Stimulated activated CD4-positive, alpha-beta T cell treated with anti-CD3 and anti-CD28 coated beads, Interleukin-4, amount 100 ng/mL, for 48 hours (primary cell): ENCODE measurements at places on chromosomes 5 and 9.
A peak's percentile ranks its signal among the peaks of the same experiment; 100 is the strongest.

GRCh38 chr5:138334867-138335447, 3.1 kb upstream of the FAM53C start:
- no peak for DNase-seq

- DNase-seq, result no peak
Observed at GRCh38 chr5:60260658-60261057, 367.1 kb upstream of the PDE4D start.

GRCh38 chr9:121476156-121476555, 23.5 kb downstream of the GGTA1 start:
- DNase-seq, result no peak

DNA sequence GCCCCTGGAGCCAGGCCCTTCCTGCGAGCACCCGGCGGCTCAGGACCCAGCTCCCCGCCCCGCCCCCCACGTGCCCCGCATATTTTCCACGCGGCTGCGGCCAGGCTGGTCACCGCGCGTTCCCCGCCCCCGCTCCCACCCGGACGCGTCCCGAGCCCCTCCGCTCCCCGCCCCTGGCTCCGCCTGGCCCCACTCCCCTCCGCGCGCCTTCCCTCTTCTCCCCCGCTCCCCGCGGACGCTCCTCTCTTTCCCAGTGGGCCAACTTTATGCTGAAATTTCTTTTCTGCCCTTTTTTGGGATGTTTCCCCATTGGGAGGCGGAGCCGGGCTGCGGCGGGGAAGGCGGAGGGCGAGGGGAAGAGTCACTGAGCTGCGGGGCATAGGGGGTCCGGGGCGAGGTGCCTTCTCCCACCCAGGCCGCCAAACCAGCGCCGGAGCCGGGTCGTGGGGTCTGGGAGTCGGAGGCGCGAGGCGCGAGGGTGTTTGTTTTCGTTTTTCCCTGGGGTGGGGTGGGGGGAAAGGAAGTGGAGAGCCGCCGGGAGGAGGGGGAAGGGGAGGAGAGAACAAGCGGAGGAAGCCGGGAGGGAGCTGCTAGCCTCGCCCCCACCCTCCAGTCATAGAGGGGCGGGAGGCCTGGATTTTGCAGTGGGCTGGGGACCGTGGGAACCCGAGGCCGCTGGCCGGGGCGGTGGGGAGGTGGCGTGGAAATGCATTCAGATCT, 1.0 kb upstream of the TPM2 start:
- DNase-seq, result peak; percentile 30

- DNase-seq, result no peak
Observed at GRCh38 chr5:101877451-101877850, 418.6 kb downstream of the SLCO4C1 start.

DNA sequence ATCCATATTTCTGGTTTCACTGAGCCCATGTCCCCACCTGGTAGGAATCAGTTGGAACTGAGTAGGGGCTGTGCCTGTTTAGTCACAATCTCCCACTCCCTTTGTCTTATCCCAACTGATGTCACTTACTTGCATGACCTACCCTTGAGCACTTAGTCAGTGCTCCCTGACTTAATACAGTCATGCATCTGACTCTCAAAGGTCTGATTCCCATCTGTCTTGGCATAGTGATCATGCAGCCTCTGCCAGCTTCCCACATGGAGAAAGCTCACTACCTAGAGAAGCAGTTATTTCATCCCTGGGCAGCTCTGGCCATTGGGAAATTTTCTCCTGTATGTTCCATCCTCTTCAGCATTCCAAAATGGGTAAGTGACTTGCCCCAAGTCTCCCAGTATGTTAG, 24.8 kb downstream of the ABLIM3 start:
- no peak for DNase-seq

GRCh38 chr5:74631081-74631953, 9.2 kb downstream of the ENC1 start:
- no peak for DNase-seq

- no peak for DNase-seq
Observed at GRCh38 chr5:145980718-145981117, 44.3 kb downstream of the SH3RF2 start.

GRCh38 chr9:129414377-129414992, 206.4 kb downstream of the C9orf50 start:
- no peak for DNase-seq

DNA sequence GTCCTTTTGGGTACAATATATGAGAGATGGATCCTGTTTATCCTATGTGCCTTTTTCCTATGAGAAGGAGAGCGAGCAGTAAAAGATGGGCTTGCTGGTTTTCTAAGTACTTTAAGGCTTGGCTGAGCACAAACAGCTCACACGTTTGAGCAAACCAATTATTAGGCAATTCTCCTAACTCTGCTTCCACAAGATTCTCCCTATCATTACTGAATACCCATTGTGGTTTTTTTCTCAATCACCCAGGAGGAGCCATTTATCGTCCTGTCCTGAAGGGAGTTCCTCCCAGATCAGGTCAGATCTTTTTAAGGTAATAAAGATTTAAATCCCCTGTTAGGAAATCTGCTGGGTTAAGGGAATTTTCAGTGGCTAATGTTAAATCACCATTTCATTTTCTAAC, 19.4 kb upstream of the C1QTNF3 start:
- no peak for DNase-seq

GRCh38 chr5:147397616-147398015, 112.3 kb downstream of the DPYSL3 start:
- DNase-seq, result no peak

DNA sequence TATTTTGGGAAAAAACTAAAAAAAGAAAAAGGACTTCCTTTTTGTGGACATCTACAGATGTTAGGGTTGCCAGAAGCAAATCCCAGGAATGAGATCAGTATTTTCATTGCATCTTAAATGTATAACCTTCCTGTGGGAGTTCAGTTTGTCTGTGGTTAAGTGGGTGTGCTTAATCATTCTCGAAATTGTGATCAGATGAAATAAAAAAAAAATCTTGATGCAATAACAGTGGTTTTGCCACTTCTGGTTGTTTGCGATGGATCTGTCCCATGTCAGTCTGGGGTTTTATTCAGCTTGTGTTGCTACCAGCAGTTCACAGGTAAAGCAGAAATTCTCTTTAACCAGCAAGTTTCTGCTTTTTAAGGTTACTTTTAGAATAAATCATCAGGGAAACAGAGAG, 179.0 kb downstream of the MAN2A1 start:
- no peak for DNase-seq

- DNase-seq, result no peak
Observed at GRCh38 chr5:166369807-166370206, 1921.6 kb upstream of the WWC1 start.

GRCh38 chr5:107809201-107810034, 138.7 kb upstream of the EFNA5 start:
- no peak for DNase-seq

GRCh38 chr5:67333171-67333570, 136.6 kb upstream of the CD180 start:
- no peak for DNase-seq

DNA sequence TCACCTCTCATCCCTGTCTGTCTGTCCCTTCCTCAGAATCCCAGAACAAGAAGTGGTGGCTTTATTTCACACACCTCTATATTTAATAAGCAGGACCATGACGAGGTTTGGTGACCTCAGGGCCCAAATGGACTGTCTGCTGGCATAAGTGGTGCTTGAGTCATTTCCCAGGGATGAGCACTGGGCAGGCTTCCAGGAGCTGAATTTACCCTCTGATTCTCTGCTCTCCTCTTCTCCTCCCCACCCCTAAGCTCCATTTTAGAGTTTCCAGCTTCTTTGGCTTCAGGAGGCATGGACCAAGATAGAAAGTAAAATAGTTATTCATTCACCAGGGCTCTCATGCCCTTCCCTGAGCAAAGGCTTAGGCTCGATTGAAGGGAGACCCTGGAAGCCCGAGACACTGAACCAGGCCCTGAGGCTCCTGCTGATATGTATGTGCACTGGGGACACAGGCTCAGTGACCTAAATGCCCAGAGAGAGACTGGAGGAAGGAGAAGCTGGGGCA, 69.1 kb downstream of the PPARGC1B start:
- no peak for DNase-seq

DNA sequence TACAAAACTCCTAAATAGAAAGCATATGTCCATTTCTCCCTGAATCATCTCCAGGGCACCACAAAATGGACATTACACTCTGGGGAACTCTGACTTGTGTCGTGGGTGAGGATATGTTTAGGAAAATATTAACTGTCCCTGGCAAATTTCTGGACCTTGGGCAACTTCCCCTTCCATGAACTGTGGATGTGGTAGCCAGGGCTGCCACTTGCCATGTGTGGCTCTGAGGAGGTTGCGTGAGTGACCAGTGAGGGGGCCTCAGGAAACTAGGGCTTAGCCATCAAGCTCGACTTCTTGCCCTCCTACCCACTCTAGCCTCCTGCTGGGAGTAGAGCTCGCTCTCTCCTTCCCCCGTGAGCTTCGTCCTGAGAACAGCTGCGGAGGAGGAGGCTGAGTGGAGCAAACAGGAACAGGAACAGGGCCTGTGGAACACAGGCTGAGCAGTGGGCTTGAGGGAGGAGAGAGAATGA, 13.8 kb upstream of the STC2 start:
- DNase-seq, result no peak

GRCh38 chr9:126704157-126704891, 90.6 kb downstream of the LMX1B start:
- DNase-seq, result no peak

- no peak for DNase-seq
Observed at GRCh38 chr5:78677777-78678668, 29.5 kb upstream of the LHFPL2 start.

DNA sequence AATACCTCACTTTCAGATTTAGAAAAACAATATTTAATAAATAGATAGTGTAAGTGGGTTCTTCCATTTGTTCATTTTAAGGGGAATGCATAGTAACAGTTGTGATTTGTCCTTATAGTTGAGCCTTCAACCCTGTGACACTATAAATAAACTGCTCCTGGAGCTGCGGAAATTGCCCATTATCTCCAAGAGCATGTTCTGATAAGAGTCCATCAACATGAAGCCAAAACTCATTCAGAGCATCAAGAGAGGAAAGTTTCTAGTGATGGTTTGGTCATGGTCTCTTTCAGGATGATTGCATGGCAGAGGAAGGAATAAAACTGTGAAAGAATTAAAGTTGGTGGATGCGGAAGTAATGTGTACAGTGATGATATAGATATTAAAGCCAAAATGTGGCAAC, 772.1 kb upstream of the DMAC1 start:
- DNase-seq, result no peak

DNA sequence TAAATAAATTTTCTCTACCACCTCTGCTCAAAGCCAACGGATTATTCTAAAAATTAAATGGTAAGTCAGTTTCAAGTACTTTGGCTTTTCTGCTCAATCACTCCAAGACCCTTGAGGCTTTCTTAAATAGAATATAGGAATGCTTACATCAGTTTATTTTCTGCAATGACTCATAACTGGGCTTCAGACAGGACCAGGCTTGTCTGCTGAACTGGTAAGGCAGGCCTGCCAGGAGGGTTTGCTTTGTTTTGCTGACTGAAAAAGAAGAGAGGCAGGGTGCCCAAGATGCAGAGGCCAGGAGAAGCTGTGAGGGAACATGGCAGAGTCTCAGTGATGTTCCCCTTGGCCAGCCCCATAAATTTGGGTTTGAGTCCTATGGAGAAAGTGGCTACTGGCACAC, 60.3 kb upstream of the EPB41L4A start:
- DNase-seq, result no peak

GRCh38 chr9:112007575-112008240, 111.1 kb downstream of the UGCG start:
- no peak for DNase-seq

DNA sequence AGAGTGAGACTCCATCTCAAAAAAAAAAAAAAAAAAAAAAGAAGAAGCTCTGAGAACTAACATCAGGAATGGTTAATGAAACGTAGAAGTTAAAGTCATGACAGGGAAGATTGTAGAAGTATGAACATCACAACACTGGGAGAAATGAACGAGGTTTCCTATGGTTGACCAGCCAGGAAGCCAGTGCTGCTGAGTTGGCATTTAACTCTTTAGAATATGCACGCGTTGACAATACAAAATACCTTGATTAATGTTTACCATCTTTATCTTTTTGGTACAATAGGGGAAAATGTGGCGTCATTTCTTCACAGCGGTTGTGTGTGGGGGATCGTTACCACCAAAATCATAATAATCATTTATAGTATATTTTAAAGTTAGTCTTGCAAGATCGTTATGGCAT, 32.0 kb downstream of the ABO start:
- DNase-seq, result no peak

GRCh38 chr9:212297-212696, 2.4 kb upstream of the DOCK8 start:
- DNase-seq, result no peak

DNA sequence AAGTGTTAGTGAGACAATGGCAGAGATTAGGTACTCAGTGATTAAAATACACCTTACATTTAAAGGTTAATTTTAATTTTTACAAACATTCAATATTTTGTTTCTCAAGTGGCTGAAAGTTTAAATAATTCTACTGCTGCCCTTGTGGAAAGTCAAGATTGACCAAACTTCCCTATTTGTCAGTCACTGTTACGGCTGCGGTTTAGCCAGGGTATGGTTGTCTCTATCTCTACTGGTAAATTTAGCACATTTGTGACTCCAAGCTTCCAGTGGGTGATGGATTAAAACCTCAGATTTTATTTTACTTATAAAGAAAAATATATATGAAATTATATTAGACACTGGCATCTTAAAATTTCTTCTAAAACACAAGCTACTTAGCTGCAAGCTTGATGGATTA, 368.4 kb downstream of the CDH18 start:
- no peak for DNase-seq

GRCh38 chr9:116209414-116210116, 56.0 kb downstream of the PAPPA start:
- DNase-seq, result no peak

- no peak for DNase-seq
Observed at GRCh38 chr5:112532654-112533360, 113.7 kb upstream of the EPB41L4A start.

DNA sequence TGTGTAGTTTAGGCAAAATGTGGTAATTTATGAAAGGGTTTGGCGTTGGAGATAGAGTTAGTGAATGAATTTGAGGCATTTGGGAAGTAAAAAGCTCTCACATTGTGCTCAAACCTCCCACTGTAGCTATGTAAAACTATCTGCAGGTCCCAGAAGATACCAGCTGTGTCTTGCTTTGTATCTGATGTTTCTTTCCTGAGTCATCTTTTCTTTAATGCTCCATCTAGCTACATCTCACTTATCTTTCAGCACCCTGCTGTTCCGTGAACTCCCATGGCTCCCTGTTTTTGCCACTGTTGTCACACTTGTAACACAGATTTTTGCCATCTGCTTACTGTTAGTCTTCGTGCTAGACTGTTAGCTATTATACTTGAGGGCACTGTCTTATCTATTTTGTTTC, 253.1 kb downstream of the NPR3 start:
- no peak for DNase-seq

DNA sequence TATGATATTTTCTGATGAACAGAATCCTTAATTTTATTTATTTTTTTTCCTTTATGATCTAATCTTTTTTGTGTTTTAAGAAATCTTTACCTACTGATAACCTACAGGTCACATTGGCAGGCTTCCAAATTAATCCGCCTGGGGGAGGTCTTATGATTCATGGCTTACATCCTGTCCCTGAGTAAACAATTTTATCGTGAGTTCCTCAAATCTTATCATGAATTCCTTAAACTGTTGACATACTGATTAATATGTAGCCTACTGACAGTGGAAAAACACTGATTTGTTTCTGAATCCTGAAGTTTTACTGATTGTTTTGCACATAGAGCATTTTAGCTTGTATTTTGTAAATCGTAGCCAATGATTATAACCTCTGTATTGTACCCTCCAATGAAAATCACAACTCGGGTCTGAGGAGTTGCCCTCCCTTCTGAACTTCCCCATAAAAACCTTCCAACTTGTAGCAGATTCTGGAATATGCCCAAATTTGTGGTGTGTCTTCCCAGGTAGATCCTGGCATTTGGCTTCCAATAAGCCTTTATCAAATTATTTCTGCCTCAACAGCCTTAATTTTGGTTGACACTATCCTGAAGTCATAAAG, 105.6 kb downstream of the VCAN start:
- no peak for DNase-seq
